ENCODE measurements at places on chromosomes 6 and 20.

- DNase-seq, result no peak
Observed at GRCh38 chr6:52407467-52407866, 12.7 kb upstream of the EFHC1 start.

GRCh38 chr6:87151781-87152525 lies 3.4 kb upstream of the ZNF292 start:
- DNase-seq, result peak; percentile 58

GRCh38 chr6:23696992-23697391 lies 429.0 kb upstream of the NRSN1 start:
- DNase-seq, result no peak

DNA sequence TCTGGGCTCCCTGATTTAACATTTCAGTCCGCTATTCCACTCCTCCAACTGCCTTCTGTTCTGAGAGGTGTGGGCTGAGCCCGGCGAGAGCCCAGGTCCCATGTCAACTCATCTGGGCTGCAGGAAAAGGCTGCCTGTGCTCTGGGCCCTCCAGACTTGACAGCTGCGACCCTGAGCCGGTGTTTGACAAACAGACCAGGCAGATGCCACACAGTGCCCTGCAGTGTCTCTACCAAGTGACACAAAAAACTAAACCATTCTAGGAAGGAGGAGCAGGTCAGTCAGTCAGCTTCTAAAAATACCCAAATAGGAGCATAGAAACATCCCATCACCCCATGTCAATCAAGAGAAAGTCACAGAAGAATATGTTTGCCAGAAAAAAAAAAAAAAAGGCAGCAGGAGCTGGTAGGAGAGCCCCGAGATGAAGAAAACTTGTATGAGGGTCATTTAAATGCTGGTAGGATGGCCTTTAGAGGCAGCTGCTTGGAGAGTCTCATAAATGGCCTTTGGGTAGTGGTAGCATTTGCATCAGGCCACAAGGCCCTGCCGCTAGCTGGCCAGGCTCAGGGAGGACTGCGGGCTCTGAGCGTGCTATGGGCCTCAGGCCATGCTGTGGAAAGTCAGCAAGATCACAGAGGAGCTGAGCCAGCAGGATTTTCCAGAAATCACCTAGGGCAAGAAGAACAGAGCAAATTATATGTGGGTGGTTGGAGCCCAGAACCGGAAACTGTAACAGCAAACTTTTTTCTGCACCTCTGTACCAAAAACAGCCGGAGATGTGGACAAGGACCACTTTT lies 36.6 kb upstream of the GFOD1 start:
- no peak for DNase-seq

DNA sequence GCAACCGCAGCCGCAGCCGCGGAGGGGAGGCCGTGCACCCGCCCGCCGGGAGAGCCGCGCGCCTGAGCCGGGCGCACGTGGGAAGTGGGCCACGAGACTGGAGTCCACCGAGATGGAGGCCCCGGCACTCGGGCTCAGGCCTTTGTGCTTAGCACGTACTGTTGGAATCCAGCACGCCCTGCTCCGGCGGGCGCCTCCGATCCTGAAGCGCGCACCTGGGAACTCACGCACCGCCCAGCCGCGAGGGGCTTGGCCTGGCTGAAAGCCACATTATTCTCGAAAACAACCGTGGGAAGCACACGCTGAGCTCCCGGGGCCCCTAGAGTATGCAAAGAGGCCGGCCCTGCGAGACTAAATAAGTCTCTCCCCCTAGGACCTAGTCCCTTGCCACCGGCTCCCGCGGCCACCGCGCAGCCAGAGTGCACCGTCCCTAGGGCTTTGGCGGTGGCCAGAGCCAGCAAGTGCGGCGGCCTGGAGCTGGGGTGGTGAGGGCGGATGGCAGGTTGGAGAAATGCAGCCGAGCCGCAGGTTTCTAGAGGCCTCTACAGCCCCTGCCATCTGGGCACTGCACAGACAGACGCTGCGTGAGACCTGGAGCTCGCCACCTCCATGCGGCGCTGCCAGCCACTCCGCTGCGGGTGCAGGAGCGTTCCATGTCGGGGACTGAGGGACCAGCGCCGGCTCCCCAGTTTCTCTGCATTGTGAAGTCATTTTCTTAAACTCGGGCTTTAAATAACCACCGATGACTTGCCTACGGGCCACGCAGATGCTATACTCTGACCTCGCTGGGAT lies 42.0 kb upstream of the LY86 start:
- DNase-seq, result peak; percentile 15

DNA sequence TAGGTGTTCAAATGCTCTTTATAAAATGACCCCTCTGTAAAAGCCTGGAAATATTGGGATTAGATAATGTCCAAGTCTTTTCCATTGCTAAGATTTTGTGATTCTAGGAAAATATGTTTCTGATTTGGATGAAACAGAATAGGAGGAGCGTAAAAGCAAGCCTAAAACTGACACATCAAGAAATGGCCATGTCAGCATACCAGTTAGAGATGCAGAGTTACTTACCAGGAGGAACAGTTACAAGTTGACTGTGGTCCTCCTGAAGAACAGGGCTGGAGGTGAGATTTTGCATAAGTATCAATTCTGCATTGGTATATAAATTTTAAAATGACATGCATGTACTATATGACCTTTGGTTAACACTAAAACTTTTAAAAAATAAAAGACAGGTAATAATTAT lies 35.3 kb downstream of the EYA2 start:
- DNase-seq, result no peak

GRCh38 chr6:127586372-127586771 lies 9.4 kb downstream of the C6orf58 start:
- no peak for DNase-seq

GRCh38 chr20:10412591-10413408 lies 21.2 kb downstream of the MKKS start:
- DNase-seq, result no peak

DNA sequence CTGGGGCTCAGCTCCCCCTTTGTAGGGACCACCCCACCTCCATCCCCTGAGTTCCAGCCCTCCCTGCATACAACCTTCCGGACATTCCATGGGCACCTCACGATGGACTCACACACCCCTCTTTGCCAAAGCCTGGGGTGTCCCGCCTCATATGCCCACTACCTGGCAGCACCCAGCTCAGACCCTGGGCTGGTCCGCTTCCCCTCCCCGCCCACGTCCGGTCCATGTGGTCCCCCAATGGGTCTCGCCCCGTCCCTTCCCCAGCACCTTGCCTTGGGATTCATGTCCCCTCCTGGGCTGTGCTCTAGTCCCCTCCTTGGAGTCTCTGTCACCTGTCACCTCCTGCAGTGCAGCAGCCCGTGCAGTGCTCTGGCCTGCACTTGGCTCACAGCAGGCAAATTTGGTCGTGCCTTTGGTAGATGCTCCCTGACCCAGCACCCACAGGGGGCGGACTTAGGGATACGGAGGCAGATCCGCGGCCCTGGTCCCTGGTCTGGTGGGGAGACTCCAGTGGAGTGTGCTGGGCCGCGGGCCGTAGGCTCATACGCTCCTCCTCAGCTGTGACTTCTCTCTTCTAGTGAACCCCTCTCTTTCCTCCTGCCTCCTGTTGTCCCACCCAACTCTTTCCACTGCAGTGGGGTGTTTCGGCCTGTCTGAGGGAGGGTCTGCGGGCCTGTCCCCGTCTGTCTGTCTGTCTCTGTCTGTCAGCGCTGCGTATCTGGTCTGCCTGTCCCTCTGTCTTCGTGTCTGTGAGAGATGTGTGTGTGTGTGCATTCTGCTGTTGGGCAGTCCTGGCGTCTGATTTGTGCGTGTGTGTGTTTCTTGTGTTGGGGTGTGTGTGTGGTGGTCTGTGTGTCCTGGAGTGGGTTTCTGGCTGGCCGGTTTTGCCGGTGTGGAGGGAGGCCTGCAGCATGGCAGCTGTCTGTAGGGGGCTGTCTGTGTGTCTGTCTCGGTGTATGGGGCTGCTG lies 69.5 kb downstream of the SRC start:
- no peak for DNase-seq

DNA sequence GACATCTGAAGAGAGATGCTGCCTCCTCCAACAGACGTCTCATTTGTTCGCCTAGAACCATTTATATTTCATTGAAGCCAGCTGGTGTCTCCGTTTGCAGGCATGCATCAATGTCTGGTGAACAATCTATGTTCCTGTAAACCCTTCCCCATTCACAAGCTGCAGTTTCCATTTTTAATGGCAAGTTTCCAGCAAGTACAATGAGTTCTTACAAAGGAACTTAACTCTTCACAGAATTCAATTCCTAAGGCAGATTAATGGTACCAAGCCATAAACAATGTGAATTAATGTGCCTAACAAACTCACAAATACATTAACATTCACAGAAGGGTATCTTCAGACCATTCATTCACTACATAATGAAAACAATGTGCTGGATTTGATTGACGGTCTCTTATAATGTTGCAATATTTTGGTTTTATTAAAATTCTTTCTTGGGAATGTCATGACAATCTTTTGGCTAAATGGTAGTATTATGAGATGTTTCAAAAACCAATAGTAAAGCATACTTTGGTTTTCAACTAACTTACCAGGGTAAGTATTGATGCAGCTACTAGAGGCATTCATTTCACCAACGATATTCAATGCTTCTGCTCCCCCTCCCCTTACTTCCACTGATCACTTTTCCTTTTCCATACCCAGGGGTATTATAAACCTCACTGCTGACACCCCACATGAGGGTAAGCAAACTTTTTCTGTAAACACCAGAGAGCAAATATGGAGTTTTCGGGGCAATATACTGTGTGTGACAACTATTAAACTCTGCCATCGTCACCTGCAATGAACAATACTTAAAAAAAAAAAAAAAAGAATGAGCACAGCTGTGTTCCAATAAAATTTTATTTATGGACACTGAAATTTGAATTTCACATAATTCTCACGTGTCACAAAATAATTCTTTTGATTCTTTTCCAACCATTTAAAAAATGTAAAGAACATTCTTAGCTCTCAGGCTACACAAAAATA lies 4.2 kb downstream of the AKIRIN2 start:
- no peak for DNase-seq

- DNase-seq, result no peak
Observed at GRCh38 chr6:46378882-46379416, 112.3 kb downstream of the RCAN2 start.

- DNase-seq, result no peak
Observed at GRCh38 chr6:159062564-159062945, 17.8 kb upstream of the TAGAP start.
